Activated T-cell treated with anti-CD3 and anti-CD28 coated beads, Interleukin-2, amount 50 U/mL, for 72 hours (primary cell): ENCODE measurements at places on chromosomes 12 and 14. TPM values are rescaled to one million over a fixed set of nuclear protein-coding genes. Genes with fewer than 3 reads are reported as not detected.

The LGMN gene
- 2.5 TPM for total RNA-seq

The CCDC92 gene
- total RNA-seq, result 21.1 TPM

The MMP19 gene
- 0.41 TPM for total RNA-seq

The CCDC60 gene
- total RNA-seq, result not detected

The KCNH5 gene
- not detected for total RNA-seq

The CBLN3 gene
- total RNA-seq, result 30.7 TPM

The PLEKHG7 gene
- total RNA-seq, result not detected

The KRT75 gene
- not detected for total RNA-seq

The GALNT16 gene
- 0.05 TPM for total RNA-seq

The LGR5 gene
- not detected for total RNA-seq

The ATL1 gene
- total RNA-seq, result 0.77 TPM

The B4GALNT3 gene
- 3.7 TPM for total RNA-seq

The PRH2 gene
- total RNA-seq, result not detected

The GYS2 gene
- not detected for total RNA-seq

The ADAMTS20 gene
- total RNA-seq, result not detected

The LMNTD1 gene
- total RNA-seq, result not detected

The ACOT6 gene
- not detected for total RNA-seq

The HOXC12 gene
- total RNA-seq, result not detected

The EML1 gene
- 2.4 TPM for total RNA-seq

The ZNF219 gene
- 11.2 TPM for total RNA-seq

The NINJ2 gene
- total RNA-seq, result 3.0 TPM

The AHSA1 gene
- total RNA-seq, result 79.1 TPM

The NPAS3 gene
- not detected for total RNA-seq

The ARL1 gene
- total RNA-seq, result 68.9 TPM

The DIO3 gene
- total RNA-seq, result not detected

The CD163L1 gene
- not detected for total RNA-seq

The IL22 gene
- total RNA-seq, result 0.89 TPM

The CD163 gene
- not detected for total RNA-seq

The BEST3 gene
- total RNA-seq, result not detected

The SSPN gene
- total RNA-seq, result not detected
